ENCODE measurements at places on chromosomes 1 and 21.
A peak's percentile ranks its signal among the peaks of the same experiment; 100 is the strongest.

DNA sequence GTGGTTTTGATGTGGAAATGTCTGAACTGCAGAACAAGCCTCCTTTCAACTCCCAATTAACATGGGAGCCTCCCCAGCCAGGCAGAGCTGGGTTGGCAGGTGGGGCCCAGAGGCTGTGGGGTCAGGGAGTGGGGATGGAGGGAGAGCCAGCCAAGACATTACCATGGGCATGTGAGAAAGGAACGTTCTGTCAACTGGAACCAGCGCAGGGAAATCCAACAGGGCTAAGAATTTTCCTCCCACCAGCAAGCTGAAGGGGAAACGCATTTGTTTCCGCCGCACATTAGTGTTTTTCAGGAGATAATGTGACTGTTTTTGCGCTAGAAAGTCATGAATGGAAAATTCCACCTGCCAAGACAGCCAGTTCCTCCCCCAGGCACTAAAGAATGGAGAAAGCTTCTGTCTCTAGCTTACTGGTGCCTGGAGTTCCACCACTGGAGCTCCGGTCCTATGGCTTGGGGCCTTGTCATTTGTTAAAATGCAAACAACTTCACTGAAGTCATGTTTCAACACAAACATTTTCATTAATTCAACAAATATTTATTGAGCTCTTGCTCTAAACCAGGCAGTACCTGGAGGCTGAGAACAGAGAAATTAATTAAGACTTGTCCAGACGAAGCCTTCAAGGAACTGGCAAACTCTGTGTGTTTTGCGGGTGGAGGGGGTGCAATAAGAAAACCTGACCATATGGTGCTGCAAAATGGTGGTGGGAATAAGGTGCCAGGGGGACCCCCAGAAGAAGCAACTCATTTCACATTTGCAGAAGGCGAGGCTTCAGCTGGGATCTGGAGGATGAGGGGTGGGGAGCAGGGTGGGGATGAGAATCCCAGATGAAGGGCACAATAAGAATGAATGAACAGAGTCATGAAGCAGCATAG, 305.1 kb downstream of the MATN1 start:
- DNase-seq = no peak

GRCh38 chr1:46806196-46807020, 7.6 kb downstream of the CYP4B1 start:
- DNase-seq = no peak

DNA sequence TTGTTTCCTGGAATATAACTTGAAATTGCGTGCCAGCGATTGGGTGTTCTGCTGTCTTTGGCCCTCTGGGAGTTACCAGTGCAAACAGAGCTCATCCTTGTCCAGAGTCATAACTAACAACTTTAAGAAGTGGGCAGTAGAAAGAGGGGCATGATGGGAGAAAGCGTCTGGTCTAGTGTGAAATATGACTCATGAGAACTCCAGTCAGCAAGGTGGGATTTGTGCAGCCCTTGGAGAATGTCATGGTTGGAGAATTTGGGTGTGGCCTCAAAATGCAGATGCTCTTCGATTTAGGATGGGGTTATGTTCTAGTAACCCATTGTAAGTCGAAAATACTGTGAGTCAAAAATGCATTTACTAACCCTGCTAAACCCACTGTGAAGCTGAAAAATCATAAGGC, 12.9 kb downstream of the ATP1B1 start:
- no peak for DNase-seq

DNA sequence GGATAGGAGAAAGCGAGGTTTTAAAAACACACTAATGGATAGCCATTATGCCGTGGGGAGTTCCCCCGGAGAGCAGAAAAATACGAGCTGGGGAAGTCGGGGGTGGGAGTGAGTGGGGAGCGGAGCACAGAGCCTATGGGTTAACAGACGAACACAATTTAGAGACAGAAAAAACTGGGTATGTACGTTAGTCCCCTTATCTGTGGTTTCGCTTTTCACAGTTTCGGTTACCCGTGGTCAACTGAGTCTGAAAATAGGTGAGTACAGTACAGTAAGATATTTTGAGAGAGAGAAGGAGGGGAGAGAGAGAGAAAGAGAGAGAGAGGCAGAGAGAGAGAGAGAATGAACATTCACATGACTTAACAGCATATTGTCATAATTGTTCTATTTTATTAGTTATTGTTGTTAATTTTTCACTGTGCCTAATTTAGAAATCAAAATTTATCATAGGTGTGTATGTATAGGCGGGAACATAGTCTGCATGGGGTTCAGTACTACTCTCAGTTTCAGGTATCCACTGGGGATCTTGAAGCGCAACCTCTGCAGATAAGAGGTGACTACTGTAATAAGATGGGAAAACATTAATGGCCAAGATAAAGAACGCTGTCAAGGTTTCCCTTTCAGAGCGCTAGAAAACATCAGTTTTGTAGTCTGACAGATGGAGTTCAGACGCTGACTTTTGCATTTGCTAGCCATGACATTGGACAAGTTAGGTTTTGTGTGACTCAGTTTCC, 125.6 kb upstream of the LMO4 start:
- DNase-seq = peak; percentile 67

DNA sequence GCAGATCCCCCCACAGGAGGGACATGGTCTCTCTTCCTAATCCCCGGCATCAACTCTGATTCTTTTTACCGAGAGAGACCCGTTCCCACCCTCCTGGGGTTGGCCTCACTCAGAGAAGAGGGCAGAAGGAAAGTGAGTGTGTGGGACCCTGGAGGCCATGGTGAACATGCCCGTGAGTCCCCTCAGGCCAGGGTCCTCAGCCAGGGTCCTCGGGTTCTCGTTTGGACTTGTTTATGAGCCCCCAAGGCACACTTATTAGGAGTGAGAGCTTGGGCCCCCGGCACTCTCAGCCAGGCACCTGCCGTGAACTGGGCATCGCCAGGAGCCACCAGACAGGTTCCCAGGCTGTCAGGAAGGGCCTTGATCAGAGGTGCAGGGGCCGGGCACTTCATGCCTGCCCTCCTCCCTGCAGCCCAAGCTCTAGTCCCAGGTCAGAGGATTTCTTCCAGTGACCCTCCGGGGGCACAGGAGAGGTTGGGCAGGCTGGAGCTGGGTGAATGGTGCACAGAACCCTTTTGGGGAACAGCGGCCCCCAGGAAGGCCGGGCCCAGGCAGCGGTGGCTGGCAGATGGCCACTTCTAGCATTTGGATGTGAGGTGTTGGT, 122.6 kb downstream of the CRYAA start:
- DNase-seq = no peak

GRCh38 chr1:245448975-245449431, 294.2 kb downstream of the KIF26B start:
- no peak for DNase-seq

Data from hematopoietic multipotent progenitor cell treated with erythropoietin and hydrocortisone succinate and interleukin-3 and kit ligand, for 6 days (in vitro differentiated cells).